ENCODE measurements at places on chromosomes 12 and 14.
A peak's percentile ranks its signal among the peaks of the same experiment; 100 is the strongest.

- DNase-seq = no peak
Observed at GRCh38 chr14:93064411-93065271, 51.1 kb downstream of the ITPK1 start.

DNA sequence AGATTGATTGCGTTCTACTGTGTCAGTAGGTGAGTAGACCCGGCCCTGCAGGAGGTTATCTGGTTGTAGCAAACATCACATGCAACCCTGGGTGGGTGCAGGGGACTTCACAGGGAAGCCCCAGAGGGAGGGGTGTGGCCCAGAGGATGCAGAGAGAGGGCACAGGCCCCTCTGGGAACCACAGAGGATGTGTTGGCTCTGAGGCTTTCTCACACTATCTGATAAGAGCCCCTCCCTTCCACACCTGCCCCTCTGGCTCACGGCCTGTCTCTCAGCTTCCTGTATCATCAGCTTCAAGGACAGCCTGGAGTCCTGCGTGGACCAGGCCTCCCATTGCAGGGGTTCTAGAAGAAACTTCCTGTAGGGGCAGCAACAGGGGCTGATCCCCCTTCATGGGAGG is 101.9 kb downstream of the RIN3 start:
- DNase-seq = no peak

- DNase-seq = no peak
Observed at GRCh38 chr14:24080142-24080530, 8.8 kb downstream of the CPNE6 start.

DNA sequence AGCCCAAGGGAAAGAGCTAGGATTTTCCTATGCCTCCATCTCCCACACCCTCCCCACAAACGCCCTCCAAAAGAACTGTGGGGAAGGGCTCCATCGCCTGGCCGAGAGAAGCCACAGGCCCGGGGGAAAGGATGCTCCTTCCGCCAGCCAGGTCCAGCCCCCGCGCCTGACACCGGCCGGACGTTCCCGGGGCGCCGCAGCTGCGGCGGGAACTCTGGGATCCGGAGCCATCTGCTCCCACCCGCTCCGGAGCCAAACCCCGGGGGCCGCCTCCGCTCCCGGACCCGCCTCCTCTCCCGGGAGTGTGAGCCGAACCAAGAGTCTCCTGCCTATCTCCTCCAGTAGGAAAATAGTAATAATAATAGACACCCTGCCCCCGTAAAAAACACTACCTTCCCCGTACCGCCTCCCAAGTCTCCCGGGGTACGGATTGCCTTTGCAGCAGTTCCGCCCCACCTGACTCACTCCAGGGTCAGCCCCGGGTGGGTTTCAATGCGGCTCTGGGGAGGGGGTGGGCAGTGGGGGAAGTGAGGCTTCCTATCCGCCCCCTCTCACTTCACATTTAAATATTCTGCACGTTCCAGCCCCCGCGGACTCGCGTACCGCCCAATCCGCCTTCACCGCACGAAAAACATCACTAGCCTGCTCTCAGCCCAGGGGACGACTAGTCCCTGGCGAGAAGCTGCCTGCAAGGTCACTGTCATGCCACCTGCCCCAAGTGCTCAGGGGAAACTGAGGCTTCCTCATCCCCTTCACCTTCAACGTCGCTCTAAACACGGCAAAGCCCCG is 2.4 kb downstream of the AGAP2 start:
- DNase-seq = peak; percentile 77

GRCh38 chr14:91595736-91596135 is 85.6 kb upstream of the PPP4R3A start:
- no peak for DNase-seq

GRCh38 chr14:25239170-25239569 is 189.2 kb upstream of the STXBP6 start:
- DNase-seq = no peak

GRCh38 chr12:68739891-68740290 is 6.1 kb upstream of the SLC35E3 start:
- no peak for DNase-seq

DNA sequence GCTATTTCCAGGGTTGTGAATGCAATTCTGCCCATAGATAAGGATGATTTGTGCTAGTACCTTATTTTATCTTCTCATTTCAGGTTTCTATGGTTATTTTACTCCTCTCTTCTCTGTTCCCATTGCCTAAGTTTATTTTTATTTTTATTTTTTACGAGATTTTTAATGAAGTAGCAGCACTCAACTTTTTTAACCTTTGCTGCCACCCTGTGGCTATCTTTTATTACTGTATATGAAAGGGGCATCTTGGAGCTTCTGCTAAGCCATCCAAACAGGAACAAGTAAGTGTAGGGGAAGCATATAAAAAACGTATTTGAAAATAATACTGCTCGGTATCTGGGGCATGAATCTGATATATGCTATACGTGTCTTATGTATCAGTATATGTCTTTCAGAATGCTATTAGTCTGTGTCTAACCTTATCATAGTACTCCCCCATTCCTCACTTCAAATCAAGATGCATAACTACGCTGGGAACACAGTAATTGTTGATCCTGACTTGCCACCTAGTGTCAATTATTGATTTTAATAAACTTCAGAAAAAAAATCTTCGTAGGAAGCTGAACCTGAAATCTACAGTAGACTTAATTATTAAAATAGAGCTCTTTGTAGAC is 60.3 kb downstream of the KLRG1 start:
- DNase-seq = peak; percentile 74

DNA sequence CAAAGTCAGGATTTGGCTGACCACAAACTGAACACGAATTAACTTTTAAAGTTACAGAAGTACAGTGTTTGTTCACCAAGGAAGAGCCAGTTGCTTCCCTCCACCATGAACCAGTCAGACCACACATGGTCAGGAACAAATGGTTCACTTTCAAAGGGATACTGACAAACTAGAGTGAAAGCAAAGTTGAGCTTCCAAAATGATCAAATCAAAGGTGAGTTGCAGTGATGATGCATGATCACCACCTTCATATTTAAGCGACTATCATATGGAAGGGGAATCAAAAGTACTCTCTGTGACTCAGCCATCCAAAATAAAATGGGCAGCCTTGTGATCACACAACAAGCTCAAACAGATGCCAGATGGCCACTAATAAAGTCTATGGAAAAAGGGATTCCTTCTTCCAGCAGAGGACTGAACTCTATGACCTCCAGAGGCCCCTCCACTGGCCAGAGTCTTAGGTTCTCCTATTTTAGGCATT is 13.1 kb downstream of the NT5DC3 start:
- no peak for DNase-seq

DNA sequence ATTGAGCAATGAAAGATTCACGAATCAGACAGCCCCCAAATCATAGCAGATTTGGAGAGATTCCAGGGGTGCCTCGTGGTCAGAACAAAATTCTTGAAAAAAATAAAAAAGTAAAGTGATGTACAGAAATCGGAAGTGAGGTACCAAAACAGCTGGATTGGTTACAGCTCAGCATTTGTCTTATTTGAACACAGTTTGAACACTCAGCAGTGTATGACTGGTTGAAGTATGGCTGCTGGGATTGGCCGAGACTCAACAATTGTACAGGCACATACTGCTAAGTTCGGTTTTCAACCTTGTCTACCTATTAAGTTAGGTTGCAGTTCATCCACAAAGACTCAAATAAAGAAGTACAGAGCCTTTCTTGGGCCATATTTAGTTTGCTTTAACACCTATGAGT is 865.4 kb upstream of the TMEM132C start:
- no peak for DNase-seq

DNA sequence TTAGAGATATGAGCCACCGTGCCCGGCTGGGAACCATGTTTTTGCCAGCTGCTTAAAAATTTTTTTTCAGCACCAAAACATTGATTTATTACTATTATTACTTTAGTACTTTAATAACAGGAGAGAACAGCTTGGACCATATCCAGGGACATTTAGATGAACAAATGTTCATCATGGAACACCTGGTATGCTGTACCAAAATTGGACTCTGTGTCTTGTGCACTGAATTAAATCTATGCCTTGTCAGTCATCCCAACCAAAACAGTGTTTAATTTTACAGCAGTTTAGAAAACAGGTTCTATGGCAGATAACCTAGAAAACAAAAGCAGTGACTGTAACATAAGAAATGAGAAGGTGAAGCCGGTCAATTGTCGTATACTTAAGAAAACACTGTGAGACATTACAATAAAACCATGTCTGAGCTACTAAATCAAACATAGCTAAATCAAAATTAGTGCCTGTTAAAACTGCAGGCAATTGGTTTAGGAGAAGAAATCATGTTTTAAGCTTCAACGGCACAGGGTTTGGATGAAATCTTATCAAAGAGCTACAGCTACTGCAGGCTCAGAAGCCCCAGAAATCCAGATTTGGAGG is 58.2 kb upstream of the PYGL start:
- DNase-seq = peak; percentile 62

DNA sequence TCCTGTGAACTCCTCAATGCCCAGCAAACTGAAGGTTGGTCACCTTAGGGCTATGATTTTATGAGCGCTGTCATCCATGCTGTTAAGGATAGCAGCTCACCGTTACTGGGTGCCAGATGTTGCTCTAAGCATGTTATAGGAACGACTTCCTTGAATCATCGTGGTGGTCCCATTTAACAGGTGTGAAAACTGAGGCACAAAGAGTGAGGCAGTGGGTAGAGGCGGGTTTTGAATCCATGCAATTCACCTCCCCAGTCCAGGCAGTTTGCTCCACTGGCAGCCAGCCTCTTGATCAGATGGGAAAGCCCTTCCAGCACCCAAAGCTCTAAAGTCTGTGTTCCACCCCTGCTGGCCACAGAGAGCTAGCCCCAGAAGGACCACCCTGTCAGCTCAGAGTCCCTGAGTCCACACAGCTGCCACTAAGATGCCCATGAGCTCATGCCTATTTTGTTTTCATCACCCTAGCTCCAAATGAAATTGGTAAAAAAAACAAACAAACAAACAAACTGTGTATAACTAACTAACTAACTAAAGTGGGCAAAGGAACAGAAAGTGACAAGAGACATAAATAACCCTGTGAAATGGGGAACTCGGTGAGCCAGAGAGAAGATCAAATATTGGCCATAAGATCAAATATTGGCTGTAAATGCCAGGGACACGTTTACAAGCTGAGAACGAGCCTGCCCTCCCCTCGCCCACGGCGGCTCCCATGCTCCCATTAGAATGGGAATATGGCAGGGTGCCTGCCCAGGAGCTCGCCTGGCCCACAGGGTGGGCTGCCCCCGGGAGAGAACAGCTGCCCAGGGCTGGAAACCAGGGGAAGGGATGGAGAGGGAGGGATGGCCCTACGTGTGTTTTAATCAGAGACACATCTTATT is 72.3 kb upstream of the RFLNA start:
- DNase-seq = no peak

- DNase-seq = peak; percentile 82
Observed at GRCh38 chr14:49950275-49951228, 57.7 kb downstream of the ARF6 start.

DNA sequence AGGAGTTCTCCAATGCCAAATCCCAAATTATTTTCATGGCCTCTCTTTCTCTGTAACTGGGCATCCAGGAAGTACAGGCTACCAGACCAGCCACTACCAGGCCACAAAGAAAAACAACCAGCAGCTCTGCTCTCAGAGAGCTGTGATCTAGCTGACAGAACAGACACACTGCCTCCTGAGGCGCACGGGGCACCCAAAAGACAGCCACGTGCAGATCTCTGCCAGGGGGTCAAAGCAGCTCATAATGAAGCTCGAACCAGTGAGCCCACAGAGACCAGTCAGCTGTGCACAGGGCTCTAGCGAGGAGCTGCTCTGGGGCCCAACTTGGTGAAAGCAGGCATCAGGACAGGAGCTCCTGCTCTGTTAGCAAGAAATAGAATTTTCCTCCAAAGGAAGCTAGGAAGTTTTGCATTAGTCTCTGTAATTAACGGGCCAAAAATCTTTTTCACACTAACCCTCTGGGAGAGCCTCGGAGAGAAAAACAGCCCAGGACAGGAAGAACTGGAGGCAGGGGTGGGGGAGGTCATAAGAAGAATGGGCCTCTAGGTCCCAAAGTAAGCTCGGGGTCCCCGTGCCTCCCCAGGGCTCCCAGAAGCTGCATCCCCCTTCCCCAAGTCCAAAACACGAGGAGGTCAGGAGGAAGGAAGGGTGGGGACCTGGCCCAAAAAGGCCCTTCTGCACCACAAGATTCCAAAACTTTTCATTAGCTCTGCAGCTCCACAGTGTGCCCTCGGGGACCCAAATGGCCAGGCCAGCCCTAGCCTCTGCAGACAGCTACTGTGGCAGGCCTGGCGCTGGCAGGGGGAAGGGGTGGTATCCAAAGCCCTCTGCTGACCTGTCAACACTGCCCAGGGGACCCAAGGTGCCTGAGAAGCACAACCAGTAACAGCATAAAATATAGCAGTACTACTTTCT is 30.2 kb downstream of the ACTN1 start:
- DNase-seq = no peak

- no peak for DNase-seq
Observed at GRCh38 chr14:71695611-71696350, 236.4 kb upstream of the RGS6 start.

GRCh38 chr14:45104561-45104960 is 20.6 kb downstream of the PRPF39 start:
- DNase-seq = no peak

DNA sequence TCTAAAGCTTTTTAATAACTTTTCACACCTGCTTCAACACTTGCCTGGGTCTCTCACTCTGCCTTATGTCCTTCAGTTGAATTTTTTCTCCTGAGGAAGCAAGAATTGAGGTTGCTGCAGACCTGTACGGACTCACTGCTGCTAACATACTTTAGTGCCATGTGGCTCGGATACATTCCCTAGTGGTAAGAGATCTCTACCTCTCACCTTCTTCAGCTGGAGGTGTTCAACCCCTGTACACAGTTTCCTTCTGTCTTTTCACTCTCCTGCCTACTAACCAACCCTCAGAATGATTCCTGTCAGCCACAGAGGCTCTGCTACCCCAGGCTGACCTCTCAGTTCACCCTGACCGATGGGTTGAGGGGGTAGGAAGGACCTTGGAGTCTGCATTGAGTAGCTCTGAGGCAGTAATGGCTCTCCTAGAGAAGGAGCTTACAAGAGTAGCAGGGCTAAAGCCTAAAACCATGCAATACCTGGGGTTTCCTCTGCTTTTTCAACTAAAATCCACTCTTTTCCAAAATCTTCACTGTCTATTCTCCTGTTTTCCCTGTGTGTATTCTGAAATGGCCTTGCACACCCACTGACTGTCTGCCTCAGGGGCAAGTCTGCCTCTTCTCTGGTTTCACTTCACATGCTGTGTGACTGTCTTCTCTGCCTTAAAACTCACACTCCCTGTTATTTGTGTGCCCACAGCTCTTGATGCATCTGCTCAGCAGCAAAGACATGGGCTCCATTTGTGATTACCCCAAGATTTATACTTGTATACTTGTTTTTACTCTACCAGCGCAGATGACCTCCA is 14.0 kb upstream of the DHRS2 start:
- DNase-seq = no peak

DNA sequence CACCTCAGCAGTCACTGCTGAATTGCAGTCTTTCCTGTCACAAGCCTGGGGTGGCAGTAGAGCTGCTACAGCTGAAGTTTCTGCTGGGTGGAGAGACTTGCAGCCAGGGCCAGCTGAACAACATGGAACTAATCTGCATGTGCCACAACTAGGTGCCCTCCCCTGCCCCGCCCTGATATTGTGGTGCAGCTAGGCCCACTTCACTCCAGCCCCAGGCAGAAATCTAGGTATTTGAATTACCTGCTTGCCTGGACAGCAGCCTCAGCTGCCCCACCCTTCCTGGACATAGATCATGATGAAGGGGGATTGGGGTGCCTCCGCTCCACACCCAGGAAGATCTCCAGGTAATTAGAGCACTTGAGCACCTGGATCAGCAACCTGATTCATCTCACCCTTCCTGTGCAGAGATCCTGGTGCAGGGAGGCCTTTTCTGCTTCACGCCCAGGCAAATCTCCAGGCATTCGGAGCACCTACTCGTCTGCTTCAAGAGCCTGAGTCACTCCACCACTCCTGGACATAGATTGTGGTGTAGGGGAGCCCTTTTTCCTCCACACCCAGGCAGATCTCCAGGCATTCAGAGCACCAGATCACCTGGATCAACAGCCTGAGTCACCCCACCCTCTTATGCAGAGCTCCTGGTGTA is 477.0 kb downstream of the SOX5 start:
- no peak for DNase-seq

All from NCI-H1417 (cell line).